Left colon (tissue), 2 donors: ENCODE measurements at places on chromosomes 2 and 18. TPM values are rescaled to one million over a fixed set of nuclear protein-coding genes. Genes with fewer than 3 reads are reported as not detected.

Gene KCNIP3
- total RNA-seq = 3.0 TPM

Gene FBXO48
- 1.5 TPM for total RNA-seq

Gene RAD51AP2
- not detected for total RNA-seq

Gene GALNT1
- 121 TPM for total RNA-seq

Gene PAPOLG
- total RNA-seq = 13.5 TPM

Gene IL1RN
- total RNA-seq = 15.7 TPM

Gene ACMSD
- total RNA-seq = not detected

Gene SMAD7
- total RNA-seq = 36.4 TPM

DNA sequence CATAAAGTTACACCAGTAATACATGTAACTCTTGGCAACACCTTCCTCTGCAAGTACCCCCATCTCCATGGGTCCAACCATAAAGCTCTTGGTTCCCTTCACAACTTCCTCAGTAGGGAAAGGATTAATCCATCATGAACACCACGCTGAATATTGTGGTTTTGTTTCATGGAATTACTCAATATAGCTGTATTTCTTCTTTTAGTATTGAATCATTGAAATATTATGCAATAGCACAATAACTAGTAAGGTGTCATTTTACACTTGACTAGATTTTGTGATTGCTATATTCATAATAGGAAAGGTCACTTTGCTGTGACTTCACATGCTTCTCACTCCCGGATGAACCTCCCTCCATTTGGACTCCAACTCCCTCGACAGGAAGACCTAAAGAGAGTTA lies 29.7 kb upstream of the PID1 start:
- DNase-seq = no peak

DNA sequence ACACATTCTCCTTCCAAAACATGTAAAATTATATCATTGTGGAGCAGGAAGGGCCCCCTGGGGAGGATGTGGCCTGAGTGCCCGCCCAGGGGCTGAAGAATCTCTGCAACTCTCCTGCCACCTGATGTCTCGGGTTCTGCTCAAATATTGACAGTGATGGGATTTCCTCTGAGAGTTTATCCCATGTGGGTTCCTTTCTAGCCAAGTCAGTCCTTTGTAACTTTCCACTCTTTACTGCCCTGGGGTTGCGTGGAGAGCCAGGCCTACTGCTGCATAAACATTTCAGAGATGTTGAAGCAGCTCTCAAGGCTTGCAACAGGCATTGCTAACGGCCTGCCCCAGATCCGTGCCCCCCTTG lies 4.0 kb upstream of the RAB17 start:
- DNase-seq = no peak

- no peak for DNase-seq
Measured at GRCh38 chr2:237154884-237155851, 69.5 kb downstream of the COPS8 start.

GRCh38 chr2:152396763-152397162 lies 61.8 kb downstream of the FMNL2 start:
- no peak for DNase-seq

DNA sequence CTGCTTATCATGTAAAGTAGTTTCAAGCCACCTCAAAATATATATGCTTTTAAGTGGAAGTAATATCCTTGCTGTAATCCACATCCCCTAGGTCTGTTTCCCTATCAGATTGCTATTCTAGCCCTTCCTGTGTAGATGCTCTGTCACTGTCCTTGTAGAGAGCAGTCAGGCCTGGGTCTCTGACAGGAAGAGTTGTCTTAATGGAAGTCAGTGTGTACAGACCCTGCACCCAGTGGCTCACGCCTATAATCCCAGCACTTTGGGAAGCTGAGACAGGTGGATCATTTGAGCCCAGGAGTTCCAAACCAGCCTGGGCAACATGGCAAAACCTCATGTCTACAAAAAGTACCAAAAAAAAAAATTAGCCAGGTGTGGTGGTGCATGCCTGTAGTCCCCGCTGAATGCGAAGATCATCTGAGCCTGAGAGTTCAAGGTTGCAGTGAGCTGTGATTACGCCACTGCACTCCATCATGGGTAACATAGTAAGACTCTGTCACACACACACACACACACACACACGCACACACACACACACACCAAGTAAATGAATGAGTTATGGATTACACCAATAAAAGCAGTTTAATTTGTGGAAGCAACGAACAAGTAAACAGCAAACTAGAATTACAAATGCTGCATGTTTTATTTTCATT lies 70.2 kb upstream of the DSC1 start:
- peak; percentile 77 for DNase-seq

DNA sequence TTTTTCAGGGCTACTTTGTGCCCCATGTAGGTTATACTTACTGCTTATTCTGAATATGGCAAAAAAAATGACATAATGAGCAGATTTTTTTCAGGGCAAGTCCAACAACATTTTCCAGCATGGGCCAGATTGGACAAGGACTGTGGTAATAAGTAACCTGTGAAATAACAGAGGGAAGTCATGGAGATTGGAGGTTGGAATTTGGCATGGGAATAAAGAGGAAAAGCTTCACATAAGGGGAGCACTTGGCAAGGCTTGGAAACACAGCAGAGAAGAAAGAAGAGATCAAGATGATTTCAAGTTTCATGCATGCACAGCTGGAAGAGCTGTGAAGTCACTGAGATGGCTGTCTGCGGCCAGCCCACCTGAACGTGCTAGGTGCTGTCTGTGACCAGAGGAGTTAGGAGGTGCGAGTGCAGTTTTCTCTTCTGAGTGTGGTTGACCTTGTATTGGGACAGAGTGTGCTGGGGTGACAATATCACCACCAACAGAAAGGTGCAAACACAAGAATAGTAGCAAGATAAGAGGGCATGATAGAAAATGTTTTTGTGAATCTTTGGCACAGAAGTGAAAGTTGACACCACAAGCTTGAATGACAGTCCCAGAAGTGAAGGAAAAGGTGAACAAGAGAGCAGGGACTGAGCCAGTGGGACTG lies 71.1 kb upstream of the DSC1 start:
- no peak for DNase-seq

GRCh38 chr2:200454927-200455801 lies 54.7 kb downstream of the KCTD18 start:
- no peak for DNase-seq

GRCh38 chr2:191479680-191480023 lies 198.3 kb upstream of the NABP1 start:
- no peak for DNase-seq

- DNase-seq = peak; percentile 12
Measured at GRCh38 chr18:55779691-55780585, 191.9 kb upstream of the TCF4 start.

- no peak for DNase-seq
Measured at GRCh38 chr2:86358957-86359356, 21.5 kb upstream of the REEP1 start.
